ENCODE measurements at places on chromosomes 6 and 20. TPM values are rescaled to one million over a fixed set of nuclear protein-coding genes. Genes with fewer than 3 reads are reported as not detected.

KCNS1 gene
- polyA plus RNA-seq: not detected

F13A1 gene
- not detected for polyA plus RNA-seq

GRCh38 chr6:54134935-54135334, 23.7 kb downstream of the MLIP start:
- no peak for DNase-seq

DNA sequence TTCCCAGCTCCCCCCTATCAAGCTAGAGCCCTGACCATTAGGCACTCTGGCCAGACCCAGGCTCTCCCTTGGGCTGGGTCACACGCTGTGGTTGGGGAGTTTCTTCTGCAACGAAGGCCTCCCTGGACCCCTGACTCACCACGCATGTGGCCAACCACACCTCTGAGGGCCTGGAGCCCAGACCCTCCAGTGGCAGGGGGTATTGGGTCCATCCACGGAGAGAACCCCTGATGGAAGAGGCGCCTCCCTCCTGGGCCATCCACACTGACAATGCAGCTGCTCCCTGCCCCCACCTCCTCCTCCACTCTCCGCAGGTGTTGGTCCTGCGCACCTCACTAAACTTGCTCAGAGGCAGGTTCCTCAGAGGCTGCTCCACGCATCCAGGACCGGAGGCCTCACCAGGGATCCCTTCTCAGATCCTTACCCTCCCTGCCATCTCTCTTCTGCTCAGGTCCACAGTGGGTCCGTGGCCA, 125.4 kb downstream of the RNASET2 start:
- DNase-seq: no peak

DNA sequence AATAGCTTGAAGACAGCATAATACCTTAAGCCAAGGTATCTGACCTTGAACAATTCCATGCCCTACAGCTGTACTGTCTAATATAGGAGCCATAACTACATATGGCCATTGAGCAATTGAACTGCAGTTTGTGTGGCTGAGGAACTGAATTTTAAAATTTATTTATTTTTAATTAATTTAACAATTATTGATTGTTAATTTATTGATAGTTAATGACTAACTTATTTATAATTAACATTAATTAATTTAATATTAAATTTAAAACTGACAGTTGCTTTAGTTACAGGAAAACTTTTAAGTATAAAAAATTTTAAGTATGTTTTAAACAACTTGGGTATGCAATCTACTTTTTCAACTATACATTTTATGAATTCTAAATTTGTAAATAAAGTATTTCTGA, 12.3 kb upstream of the MYB start:
- no peak for DNase-seq

GRCh38 chr20:56628015-56628872, 862 bp upstream of the TFAP2C start:
- peak; percentile 39 for DNase-seq

DNA sequence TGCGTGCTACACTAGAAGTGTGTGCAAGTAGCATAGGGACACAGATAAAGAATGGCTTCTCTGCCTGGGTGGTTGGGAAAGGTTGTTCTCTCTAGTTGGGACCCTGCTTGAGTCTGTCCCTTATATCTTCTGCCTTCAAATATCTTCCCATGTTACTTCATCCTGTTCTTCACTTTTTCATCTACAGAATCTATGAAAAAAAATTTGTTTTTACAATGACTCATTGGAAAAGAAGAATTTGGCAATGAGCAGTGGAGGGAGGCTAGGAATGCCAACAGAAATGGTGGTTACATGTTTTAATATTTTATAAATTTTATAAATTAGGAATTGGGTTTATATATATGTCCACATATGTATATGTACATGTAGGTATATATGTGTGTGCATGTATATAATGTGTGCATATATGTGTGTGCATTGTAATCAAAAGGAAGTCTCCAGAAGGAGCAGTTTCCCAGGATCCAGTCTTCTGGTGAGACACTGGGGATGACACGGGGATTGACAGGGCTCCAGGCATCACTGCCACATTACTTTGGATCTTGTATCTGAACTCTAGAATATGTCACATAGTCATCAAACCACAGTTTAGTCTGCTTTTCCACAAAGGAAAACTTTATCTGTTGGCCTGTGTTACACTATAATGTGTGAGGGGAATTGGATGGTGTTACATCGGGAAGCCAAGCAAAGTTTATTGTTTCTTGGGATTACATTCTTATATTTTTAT, 75.3 kb upstream of the RIPOR2 start:
- DNase-seq: no peak
